Kasumi-1 (cell line): ENCODE measurements at places on chromosomes 7 and 10.

GRCh38 chr10:120573355-120573754, 116.3 kb downstream of the PLPP4 start:
- DNase-seq: no peak

DNA sequence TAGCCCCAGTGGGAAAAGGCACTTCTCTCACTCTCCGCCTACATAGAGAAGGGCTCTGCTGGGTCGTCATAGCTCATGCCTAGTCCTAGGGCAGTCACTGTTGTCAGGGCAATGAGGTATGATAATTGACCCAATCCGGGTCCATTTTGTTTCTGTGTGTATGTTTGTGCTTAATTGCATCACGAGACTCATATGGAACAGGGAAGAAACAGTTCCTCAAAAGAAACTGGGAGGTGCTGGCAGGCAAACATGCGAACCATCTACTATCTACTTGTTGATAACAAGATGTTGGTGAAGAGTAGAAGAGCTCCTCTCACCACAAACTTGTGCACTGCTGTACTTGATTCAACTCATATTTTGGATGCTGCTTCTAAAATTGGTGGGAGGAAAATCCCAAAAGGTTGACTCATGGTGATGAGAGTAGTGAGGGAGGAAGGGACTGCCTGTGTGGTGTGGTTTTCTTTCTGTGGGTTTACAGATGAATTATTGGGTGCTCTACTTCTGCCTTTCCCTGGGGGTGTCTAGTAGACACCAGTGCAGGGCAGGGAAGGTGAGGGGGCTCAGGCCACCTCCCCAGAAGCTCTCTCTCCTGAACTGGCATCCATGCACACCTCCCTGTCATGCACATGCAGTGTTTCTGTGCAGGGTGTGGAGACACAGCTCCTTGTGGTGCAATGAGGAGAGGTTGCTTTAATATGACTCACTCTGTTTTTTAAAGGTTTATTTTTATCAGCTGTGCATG, 29.4 kb downstream of the LSMEM1 start:
- peak; percentile 44 for DNase-seq

DNA sequence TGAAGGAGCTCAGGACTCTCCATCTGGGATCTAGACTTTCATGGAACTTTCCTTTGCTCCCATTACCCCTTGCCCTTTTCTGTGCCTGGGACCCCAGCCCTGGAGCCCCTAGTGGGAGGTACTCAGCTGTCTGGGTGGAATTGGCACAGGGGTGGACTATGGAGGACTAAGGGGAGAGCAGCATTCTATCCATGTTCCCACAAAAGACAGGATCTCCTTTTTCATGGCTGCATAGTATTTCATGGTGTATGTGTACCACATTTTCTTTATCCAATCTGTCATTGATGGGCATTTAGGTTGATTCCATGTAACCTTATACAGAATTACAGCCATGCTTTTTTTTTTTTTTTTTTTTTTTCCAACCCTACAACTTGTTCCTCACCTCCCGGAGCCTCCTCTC, 89.1 kb downstream of the GALNT17 start:
- no peak for DNase-seq

GRCh38 chr7:91103363-91103762, 160.9 kb upstream of the FZD1 start:
- no peak for DNase-seq

GRCh38 chr10:80498078-80498832, 39.4 kb upstream of the SH2D4B start:
- no peak for DNase-seq

GRCh38 chr7:124171068-124171467, 138.2 kb upstream of the TMEM229A start:
- DNase-seq: peak; percentile 58

DNA sequence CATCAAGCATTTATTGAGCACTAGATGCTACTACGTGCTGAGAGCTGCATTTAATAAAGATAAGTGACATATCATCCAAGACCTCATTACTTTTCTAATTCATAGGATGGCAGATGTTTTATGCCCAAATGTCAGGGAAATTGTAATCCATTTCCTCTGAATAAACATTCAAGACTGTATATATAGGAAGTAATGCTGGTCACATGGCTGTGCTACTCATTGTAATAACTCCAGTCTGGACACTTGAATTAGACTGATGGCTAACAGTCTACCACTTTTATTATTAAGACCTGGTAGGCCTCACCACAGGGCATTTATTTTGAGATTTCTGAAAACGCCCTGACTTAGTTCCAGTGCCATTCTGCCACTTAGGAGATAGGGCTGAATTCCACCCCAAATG, 36.6 kb downstream of the PIK3AP1 start:
- DNase-seq: no peak

DNA sequence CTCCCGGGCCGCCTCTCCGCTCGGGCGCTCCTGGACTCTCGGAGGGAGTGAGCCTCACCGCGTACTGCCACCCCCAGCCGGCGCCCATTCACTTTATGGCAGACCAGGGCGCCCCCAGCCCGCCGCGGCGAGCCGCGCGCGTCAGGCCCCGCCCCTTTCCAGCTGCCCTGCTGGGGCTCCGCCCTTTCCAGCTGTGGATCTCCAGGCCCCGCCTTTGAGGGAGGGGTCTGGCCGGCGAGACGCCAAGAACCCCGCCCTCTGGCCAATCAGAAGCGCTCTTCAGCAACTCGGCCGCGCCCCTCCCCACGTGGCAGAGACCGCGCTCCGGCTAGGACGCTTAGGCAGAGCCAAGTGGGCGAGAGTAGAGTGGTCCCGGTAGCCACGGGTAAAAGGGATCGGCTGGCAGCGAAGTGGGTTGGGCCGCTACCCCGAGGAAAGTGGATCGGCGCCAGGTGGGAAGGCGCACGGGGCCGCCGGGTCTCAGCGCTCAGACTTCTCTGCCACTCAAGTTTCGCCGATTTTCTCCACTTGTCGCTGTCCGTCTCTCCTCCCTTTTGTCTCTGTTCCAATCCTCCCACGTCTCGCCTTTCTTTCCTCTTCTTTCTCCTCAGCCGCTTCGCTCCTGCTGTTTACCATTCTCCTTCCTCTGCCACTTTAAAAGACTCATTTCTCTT, at the start of gene PITX3:
TSS of gene PITX3 (minus strand) at position 69 of the 674 bp plus-strand sequence. CDS start 9,432 bp downstream, outside the sequence.
- DNase-seq: peak; percentile 97

- no peak for DNase-seq
Observed at GRCh38 chr10:71564194-71564820, 155.3 kb downstream of the C10orf105 start.

DNA sequence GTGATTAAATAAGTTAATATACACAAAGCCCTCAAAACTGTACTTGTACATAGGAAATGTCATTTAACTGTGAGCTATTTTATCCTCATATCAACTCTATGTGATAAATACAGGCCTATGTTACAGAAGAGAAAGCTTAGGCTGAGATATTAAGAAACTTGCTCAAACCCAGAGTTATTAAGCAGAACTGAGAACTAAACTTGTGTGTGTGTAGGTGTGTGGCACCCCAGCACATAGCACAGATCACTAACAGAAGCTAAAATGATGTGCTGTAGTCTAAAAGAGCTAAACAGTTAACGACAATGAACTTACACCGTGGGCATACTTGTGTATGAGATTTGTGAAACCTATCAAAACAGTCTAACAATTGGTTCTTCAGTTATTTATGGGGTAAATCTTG, 34.5 kb downstream of the MTPN start:
- DNase-seq: no peak

- no peak for DNase-seq
Observed at GRCh38 chr7:95367606-95368005, 28.6 kb downstream of the PON3 start.

DNA sequence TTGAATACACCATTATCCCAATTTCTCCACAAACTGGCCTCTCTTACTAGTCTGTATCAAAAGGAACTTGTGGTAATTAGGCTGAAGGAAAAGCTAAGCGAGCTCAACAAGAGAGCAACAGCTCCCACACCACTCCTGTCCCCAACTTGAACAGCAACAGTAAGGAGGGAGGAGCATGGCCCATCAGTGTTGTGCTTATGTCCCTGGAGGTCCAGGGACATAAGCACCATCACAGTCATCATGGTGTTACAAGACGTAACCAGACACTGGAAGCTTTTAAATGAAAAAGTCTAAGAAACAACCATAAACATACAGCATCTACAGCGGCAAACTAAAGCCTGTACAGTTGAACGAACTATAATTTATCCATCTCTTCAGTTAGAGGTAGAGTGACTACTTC, 989 bp downstream of the ERLIN1 start:
- peak; percentile 82 for DNase-seq

DNA sequence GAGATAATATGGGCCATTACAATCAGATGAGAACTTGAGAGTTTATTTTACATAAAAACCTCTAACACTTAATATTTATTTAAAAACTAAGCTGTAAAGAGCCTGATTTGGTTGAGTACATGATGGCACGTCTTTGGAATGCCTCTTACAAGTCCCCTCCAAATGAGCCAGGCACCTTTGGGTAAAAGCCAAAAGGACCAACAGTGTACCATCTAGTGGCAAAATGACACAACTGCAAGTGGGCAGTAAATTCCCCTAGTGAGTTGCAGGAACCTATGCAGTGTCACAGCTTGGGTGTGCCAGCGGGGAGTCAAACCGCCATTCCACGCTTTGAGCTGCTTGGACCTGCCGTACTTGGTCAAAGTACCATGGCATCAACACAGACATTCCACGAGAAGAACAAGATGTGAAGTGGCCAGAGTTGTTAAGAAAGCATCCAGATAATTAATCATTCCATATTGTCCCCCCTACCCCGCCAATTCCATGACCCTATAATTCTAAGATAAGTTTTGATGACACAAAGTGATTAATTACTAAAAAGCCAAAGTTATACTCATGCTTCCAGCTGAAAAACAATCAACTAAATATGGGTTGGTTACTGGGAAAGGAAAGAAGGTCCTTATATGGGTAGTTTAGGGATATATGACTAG, 115.2 kb downstream of the SORBS1 start:
- peak; percentile 83 for DNase-seq

- no peak for DNase-seq
Observed at GRCh38 chr7:122885583-122886356, 490 bp downstream of the CADPS2 start.

DNA sequence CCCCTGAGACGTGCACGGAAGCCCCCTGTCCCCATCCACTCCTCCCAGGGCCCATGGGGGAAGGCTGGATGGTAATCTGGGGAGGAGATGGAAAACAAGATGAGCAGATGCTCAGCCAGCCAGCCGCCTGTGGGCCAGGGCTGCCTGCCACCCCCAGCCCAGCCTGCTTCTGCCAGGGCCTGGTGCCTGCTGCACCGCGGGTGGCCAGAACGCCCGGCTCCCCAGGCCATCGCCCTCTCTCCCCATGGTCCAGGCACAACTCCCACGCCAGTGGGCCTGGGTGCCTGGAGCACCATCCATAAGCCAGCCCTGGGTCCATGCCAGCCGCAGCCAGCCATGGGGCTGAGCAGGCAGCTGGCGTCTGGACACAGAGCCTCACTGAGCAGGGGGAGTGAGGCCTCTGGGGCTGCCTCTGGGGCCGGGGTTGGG, 57.2 kb upstream of the ELN start:
- no peak for DNase-seq

DNA sequence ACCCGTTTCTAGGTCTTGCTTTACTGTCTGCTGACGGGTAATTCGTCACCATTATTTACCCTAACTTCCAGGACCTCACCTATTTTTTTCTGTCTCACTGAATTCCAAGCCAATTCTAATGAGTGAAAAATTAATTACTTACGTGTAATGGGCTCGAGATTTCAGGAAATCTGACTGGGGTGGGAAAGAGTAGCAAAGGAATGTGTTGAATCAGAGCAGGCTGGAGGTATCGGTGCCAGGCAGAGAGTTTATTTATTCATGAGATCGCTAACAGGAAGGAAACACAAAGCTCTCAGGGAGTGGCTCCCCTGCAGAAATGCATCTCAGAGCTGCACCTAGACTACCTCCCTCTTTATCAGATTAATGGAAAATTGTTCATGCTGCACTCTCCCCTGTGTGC, 4.0 kb upstream of the DIP2C start:
- no peak for DNase-seq

GRCh38 chr7:128123291-128124037, 92.2 kb upstream of the LRRC4 start:
- no peak for DNase-seq

GRCh38 chr7:139681812-139682135, 96.0 kb downstream of the HIPK2 start:
- no peak for DNase-seq

- no peak for DNase-seq
Observed at GRCh38 chr7:135175931-135176330, 5.4 kb upstream of the CYREN start.

DNA sequence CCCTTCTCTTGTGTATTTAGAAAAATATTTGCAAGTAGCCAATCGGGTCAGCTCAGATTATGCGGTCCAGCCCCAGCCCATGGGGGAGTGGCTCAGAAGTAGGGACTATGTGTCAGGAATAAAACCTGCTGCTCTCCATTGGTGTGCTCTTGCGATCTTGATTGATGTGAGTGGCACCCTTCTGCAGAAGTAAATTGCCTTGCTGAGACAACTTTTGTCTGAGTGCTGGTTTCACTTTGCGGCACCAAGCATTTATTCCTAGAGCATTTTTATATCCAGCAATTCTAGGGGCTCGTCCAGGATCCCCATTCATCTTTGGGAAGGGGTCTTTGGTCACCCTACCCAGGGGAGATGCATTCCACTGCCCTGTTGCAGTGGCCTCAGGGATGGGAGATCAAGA, 26.1 kb upstream of the FAM221A start:
- no peak for DNase-seq

GRCh38 chr7:80216996-80217842, 82.6 kb downstream of the GNAI1 start:
- no peak for DNase-seq

- DNase-seq: no peak
Observed at GRCh38 chr7:157684909-157685429, 348.2 kb downstream of the DNAJB6 start.

DNA sequence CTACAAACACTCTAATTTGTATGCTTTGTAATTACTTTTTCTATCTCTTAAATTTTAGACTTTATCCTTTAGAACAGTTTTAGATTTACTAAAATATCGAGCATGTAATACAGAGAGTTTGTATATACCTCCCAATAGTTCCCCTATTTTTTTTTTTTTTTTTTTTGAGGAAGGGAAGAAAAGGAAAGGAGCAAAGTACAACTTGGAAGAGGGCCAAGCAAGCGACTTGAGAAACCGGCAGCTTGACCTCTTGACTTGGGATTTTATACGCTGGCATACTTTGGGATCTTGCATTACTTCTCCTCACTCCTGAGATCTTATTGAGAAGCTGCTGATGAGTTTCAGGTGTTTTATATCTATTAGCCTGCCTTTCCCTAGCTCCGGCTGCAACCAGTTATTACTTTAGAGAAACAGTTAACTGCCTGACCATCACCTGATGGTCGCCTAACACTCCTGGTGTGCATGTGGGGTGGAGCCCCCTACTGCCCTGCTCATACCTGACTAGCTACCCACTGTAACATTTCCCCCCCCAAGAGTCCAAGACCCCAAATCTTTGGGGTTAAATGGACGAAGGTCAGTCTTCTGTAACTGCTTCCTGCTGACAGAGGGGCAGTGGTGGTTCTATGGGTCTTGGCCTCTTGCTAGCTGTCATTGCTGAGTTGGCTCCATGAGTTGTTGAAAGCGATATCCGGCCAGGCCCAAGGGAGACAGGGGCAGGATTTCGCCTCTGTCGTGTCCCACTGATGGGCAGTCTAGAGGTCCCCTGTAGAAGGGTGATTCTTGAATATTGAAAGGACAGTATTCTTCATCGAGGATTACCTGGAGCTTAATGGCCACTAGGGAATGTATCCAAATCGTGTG, 28.5 kb downstream of the MKLN1 start:
- DNase-seq: no peak
